ENCODE measurements at places on chromosomes 3 and 15.

DNA sequence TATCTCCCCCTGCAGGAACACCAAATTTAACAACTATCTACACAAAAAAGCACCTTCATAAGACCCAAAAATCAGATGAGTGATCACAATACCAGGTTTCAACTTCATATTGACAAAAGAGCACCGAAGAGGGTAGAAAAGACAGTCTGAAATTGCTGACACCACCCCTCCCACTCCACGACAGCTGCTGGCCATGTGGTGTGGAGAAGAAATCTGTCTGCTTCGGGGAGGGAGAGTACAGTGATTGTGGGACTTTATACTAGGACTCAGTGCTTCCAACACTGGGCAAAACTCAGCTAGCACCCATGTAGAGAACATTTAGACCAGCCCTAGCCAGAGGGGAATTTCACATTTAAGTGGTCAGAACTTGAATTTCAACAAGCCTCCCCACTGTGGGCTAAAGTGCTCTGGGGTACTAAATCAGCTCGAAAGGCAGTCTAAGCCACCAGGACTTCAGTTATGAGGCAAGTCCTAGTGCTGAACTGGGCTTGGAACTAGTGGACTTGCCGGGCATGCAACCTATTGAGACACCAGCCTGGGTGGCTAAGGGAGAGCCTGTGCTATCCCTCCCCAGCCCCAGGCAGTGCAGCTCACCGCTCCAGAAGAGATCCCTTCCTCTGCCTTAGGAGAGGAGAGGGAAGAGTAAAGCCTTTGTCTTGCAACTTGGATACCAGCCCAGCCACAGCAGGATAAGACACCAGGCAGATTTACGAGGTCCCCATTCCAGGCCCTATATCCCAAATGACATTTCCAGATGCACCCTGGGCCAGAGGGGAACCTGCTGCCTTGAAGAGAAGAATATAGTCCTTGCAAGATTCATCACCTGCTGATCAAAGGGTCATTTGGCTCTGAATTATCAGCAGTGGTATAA, 44.6 kb upstream of the POU1F1 start:
- no peak for DNase-seq

DNA sequence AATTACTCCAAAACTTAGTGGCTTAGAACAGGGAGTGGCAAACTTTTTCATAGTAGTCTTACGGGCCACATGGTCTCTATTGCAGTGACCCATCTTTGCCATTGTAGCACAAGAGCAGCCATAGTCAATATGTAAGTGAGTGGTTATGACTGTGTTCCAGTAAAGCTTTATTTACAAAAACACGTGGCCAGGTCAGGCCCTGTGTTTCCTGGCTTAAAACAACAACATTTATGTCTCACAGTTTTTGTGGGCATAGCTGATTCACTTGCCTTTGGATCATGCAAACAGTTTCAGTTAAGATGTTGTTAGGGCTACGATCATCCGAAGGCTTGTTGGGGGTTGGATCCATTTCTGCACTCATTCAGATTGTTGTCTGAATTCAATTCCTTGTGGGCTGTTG, 103.8 kb downstream of the CHCHD6 start:
- no peak for DNase-seq

DNA sequence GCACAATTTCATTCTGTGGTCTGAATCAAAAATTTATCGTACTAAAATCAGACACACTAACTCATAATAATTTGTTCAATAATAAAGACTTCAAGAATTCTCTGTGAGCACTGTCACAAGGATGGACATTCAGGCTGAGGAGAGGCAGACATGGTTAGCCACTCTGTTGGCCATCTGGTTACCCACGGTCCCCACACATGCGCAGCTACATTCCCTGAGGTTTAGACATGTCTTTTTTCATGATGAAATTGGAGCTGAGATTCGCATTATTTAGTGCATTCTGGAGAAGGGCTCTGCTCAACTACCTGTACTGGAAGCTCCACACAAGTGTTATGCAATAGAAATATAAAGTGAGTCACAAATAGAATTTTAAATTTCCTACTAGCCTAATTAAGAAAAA, 156.9 kb downstream of the SUCNR1 start:
- DNase-seq = no peak

DNA sequence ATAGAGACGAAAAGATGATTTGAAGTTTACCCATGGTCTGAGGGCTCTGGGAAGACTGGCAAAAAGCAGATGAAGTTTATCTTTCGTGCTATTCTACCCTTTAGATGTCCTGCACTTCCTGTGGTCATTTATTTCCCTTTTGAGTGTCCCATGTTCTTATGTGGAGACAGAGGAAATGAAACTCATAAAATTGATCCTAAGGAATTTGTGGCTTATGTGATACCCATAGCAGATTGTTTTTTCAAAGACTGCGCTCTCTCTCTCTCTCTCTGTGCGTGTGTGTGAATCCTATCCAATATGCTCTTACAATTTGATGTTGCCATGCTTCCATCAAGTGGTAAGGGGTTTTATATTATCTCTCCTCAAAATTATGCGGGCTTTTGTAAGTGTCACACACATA, 607.5 kb upstream of the DPPA4 start:
- no peak for DNase-seq
